Naive thymus-derived CD4-positive, alpha-beta T cell (primary cell): ENCODE measurements at places on chromosomes 3 and 15. TPM values are rescaled to one million over a fixed set of nuclear protein-coding genes. Genes with fewer than 3 reads are reported as not detected.

The DHX30 gene
- polyA plus RNA-seq = 65.8 TPM

The HCLS1 gene
- 452 TPM for polyA plus RNA-seq

DNA sequence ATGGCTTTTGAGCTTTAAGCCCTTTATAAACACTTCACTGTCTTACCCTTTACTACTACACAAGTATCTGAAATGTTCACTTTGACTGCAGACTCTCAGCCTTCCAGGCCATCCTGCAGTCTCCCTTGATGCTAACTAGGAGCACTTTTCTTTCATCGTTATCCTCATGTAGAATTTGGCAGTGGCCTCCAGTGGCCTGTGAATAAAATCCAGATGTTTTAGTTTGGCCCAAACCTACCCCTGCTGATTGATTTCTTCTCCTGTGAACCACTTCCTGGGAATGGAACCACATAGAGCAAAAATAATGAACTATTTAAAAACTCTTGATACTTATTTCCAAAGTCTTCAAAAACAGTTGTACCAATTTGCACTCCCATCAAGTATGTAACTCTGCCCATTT is 271.9 kb downstream of the FEZF2 start:
- no peak for DNase-seq

The MORC1 gene
- not detected for polyA plus RNA-seq

The GCSAM gene
- 38.8 TPM for polyA plus RNA-seq

- no peak for DNase-seq
Observed at GRCh38 chr3:141486496-141486745, 406 bp upstream of the RASA2 start.

The PGBD4 gene
- 2.0 TPM for polyA plus RNA-seq

The ZNF502 gene
- 5.0 TPM for polyA plus RNA-seq

The CHRNB4 gene
- not detected for polyA plus RNA-seq

DNA sequence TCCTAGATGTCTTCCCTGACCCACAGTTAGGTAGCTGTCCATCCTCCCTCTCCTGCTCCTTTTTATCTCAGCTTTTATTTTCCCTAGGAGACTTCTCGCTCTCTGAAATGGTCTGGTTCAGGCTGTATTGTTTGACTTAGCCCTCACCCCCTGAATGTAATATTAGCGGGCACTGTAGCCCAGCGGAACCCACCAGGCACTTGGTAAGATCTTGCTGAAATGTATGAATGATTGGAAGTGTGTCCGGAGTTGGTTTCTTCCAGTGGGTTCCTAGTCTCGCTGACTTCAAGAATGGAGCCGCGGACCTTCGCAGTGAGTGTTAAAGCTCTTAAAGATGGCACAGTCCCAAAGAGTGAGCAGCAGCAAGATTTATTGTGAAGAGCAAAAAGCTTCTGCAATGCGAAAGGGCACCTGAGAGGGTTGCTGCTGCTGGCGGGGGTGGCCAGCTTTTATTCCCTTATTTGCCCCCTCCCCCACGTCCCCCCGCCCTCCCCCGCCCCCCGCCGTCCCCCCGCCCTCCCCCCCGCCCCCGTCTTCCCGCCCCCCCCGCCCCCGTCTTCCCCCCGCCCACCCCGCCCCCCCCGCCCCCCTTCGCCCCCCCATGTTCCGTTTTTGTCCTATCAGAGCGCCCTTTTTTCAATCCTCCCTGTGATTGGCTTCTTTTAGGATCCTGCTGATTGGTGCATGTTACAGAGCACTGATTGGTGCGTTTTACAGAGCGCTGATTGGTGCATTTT is 694 bp upstream of the EEFSEC start:
- DNase-seq = no peak

The GXYLT2 gene
- not detected for polyA plus RNA-seq

The ZNF80 gene
- polyA plus RNA-seq = not detected

DNA sequence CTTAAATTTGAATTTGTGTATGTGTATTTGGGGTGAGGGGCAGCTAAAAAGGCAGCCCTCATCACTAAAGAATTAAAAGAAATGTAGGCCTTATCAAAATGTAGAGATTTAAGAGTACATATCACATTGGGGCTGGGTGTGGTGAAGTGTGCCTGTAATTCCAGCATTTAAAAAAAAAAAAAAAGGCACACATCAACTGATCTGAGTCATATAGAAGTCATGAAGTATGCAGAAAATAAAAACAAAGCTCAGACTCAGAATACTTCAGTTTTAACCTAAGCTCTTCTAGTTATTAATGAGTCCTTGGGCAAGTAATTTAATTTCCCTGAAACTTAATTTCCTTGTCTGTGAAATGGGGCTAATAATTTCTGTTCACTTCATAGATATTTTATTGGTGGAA is 31.6 kb downstream of the SLC24A1 start:
- no peak for DNase-seq

- peak; percentile 78 for DNase-seq
Observed at GRCh38 chr15:43749690-43750345, 3.6 kb downstream of the PDIA3 start.

DNA sequence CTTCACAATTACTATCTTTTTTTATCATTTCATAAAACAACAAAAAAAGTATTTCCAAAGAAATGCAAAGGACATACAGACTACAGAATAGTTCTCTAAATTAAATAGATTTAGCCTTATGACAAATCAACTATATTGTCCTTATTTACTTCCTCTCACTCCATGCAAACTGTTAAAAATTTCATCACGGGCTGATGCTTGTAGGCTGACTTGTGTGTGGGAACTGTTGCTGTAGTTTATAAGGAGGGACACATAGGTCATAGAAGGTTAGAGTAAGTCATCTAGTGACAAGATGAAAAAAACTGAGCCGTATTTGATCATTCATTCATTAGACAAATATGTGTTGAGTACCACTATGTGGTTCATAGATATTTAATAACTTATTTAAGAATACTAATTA is 232.5 kb upstream of the TBL1XR1 start:
- no peak for DNase-seq

DNA sequence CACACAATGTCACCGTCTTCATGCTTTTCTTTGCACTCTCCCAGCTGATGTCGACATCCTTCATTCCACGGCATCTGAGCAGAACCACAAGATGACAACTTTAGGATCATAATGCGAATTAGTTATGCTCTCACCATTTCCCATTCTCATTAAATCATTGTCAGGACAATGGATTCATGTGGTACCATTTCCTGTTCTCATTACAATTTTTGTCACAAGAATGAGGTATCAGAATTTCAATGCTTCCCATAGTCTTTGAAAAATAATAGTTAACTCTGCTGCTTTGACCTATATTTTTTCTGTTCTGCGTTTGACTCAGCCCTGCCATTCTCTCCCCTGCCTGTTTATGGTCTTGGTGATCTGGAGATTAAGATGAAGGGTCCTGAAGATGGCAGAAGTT is 175.7 kb upstream of the MDFIC2 start:
- no peak for DNase-seq

GRCh38 chr15:92808598-92809063 is 91.5 kb upstream of the CHD2 start:
- no peak for DNase-seq

DNA sequence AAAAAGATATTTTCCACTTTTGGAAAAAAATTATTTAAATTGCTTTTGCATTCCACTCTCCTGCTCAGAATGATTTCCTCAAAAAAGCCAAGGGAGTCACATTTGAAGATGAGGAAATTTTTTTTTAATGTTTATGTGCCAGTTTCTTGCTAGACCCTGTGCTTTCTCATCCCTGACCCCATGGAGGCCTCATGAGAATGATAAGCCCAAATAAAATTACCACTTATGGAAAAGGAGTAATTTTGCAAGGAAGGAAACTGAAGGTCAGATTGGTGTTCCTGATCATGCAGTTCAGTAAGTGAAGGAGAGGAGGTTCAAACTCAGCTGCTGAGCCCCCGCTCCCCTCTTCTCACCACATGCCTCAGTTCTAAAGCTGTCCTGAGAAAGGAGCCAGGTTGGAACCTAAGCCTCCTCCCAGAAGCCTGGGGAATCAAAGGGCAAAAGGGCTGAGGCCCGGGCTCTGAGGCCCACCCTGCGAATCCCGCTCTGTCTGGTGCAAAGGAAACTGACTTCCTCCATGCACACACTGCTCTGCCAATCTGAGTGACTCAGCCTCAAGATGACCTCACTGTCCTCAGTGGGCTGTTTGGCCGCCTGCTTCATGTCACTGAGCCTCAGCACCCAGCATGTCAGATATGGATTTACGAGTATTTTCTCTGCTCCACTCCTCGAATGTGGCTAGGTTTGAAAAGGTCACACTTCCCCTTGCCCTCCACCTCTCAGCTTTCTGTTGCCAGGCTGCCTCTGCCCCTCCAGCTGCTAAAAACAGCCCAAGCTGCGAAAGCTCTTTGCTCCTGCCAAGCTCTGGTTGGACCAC is 56.9 kb upstream of the FLNB start:
- DNase-seq = no peak

DNA sequence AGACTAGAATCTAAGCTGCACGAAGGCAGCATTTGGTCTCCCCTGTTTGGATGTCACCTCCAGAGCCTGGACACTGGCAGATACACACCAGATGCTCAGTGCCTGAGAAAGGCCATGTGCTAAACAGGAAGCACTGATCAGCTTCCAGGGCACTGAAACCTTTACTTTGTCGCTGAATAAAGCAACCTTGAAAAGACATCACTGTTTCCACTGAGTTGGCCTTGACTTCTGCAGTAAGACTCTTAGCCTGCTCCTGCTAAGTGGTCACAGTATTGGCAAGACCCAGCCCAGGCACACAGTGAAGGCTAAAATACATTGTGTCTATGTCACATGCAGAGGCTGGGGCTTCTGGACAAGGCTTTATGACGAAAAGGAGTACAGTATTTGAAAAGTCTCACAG is 104.3 kb upstream of the ICE2 start:
- DNase-seq = no peak

The CPN2 gene
- polyA plus RNA-seq = not detected

GRCh38 chr3:64387688-64388087 is 162.4 kb upstream of the PRICKLE2 start:
- no peak for DNase-seq

The GOLGA6L7 gene
- not detected for polyA plus RNA-seq

DNA sequence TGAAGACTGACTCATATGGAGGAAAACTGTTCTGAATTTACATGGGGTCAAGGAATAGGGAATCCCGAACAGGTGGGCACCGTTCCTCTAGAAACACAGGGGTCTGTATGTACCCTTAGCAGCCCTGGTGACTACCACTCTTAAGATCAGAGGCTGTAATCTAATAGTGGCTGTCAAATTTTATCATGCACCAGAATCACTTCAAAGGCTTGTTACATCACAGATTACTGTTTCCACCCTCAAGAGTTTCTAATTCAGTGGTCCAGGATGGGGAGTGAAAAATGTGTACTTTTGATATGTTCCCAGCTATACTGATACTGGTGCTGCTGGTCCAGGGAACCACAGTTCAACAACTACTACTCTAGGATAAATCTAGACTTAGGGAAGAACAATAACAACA is 27.9 kb downstream of the DYNC1LI1 start:
- no peak for DNase-seq

The BAHD1 gene
- 3.9 TPM for polyA plus RNA-seq

- no peak for DNase-seq
Observed at GRCh38 chr3:65093641-65094040, 405.8 kb upstream of the ADAMTS9 start.

- no peak for DNase-seq
Observed at GRCh38 chr3:73144276-73144675, 82.8 kb downstream of the EBLN2 start.

- DNase-seq = no peak
Observed at GRCh38 chr3:187795207-187795960, 50.1 kb upstream of the BCL6 start.

- no peak for DNase-seq
Observed at GRCh38 chr15:78453447-78453846, 15.4 kb downstream of the IREB2 start.

GRCh38 chr3:147007736-147008245 is 398.6 kb downstream of the ZIC4 start:
- DNase-seq = no peak

DNA sequence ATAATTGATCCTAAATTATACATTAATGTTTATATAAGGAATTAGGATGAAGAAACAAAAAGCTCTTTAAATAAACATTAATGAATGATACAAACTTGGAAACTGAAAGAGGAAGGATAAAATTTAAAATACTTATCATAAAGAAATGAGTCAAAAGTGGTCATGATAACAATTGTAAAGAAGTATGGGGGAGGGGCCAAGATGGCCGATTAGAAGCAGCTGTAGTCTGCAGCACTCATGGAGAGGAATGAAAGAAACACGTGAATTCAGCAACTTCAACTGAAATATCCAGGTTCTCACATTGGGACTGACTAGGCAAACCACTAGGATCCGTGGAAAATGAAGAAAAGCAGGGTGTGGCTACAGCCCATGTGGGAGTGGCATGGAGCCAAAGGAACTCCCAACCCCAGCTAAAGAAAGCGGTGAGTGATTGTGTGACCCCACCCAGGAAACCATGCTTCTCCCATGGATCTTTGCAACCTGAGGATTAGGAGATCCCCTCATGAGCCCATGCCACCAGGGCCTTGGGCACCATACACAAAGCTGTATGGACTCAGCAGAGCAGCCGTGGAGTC is 13.1 kb upstream of the CP start:
- no peak for DNase-seq

DNA sequence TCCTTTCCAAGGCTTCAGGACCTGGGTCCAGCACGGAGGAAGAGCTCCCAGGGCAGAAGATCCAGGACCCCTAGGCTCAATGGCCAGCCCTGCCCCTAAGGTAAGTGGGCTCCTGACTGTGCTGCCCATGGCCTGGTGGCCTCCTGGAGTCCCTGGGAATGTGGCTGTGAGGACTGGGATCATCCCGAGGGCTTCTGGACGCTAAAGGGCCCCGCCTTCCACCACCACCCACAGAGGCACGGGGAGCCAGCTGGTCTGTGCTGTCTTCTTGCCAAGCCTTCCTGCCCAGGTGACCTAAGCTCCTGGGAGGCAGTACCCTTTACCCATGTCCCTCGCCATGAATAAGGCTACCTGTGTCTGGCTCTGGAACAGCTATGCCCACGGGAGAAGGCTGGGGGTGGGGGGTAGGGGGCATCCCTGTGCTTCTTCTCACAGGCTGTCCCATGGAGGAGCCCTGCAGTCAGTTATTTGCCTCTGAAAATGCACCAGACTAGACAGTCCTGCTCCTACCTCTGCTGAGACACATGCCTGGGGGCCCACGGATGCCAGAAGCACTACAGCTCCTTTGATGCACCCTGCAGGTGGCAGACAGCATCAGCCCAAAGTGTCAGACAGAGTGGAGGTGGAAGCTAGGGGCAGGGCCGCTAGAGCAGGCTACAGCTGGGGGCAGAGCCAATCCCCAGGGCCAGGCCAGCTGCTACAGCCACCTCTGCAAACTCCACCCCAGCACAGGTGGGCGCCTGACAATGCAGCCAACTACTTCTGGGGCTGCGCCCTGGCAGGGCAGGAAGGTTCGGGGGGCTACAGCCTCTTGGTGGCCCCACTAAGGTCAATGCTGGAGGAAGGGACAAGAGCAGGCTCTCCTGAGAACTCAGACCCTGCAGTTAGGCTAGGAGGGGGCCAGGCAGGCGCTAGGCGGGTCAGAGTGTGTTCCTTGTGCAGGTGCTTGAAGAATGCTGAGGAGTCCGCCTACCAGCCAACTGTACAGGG is 90.9 kb downstream of the SEC22A start:
- no peak for DNase-seq

- DNase-seq = no peak
Observed at GRCh38 chr3:34365231-34365630, 566.8 kb downstream of the PDCD6IP start.

- DNase-seq = no peak
Observed at GRCh38 chr3:158863247-158863646, 61.4 kb downstream of the MFSD1 start.
